ENCODE measurements at places on chromosomes 7 and 10. TPM values are rescaled to one million over a fixed set of nuclear protein-coding genes. Genes with fewer than 3 reads are reported as not detected.

The NEBL gene
- 11.9 TPM for total RNA-seq

The HDAC9 gene
- total RNA-seq: 0.25 TPM

The GHRHR gene
- total RNA-seq: not detected

The ARHGAP21 gene
- total RNA-seq: 39.3 TPM

The ELMO1 gene
- total RNA-seq: 3.0 TPM
